Hematopoietic multipotent progenitor cell treated with erythropoietin and hydrocortisone succinate and interleukin-3 and kit ligand, for 15 days (in vitro differentiated cells): ENCODE measurements at places on chromosomes 6 and 20.
A peak's percentile ranks its signal among the peaks of the same experiment; 100 is the strongest.

GRCh38 chr6:53585208-53585900, 40.5 kb upstream of the GCLC start:
- no peak for DNase-seq

GRCh38 chr20:12762725-12763124, 246.0 kb upstream of the SPTLC3 start:
- DNase-seq: no peak

- DNase-seq: no peak
Measured at GRCh38 chr20:11377761-11378160, 539.9 kb upstream of the BTBD3 start.

GRCh38 chr20:35443003-35443402, 5.0 kb upstream of the GDF5 start:
- no peak for DNase-seq

GRCh38 chr6:159730332-159730676, 3.0 kb downstream of the WTAP start:
- no peak for DNase-seq

DNA sequence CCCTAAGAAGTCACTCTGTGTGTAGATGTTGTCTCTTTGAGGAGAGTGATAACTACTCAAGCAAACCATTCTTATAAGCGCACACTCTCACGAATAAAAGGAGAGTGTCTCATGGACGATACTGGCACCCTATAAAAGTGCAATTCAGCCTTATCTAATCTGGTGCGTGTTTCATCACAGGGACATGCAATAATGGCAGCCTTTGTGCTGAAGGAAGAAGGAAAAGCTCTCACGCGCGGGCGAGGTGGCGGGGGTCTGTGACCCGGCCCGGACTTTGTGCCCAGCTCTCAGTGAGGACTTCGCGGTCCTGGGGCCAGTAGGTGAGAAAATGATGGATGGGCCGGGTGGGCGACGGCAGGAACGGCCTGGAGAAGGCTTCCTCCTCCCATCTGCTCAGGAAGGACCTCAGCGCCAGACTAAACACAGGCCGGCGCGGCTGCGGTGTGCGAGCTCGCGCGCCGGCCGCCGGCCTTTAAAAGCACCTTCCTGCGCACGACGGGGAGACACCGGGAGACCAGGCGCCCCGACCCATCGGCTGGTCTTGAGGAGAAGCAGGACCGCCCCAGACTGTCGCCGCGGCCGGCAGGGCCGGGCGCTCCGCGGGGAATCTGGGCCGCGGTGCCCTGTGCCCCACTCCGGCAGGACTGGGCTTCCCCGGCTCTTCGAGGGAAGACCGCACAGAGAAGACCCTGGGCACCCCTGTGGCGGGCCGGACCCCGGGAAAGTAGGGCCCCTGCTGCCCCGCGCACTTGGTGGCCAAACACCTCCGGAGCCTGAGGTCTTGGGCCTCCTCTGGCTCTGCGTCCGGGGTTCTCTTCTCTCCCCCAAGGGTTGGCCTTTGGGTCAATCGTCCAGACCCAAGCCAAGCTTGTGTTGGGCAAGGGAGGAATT, 8.3 kb upstream of the FOXC1 start:
- DNase-seq: no peak

- no peak for DNase-seq
Measured at GRCh38 chr6:2998998-2999617, 586 bp upstream of the NQO2 start.

- peak; percentile 84 for DNase-seq
Measured at GRCh38 chr6:16277101-16277981, 39.0 kb downstream of the GMPR start.

DNA sequence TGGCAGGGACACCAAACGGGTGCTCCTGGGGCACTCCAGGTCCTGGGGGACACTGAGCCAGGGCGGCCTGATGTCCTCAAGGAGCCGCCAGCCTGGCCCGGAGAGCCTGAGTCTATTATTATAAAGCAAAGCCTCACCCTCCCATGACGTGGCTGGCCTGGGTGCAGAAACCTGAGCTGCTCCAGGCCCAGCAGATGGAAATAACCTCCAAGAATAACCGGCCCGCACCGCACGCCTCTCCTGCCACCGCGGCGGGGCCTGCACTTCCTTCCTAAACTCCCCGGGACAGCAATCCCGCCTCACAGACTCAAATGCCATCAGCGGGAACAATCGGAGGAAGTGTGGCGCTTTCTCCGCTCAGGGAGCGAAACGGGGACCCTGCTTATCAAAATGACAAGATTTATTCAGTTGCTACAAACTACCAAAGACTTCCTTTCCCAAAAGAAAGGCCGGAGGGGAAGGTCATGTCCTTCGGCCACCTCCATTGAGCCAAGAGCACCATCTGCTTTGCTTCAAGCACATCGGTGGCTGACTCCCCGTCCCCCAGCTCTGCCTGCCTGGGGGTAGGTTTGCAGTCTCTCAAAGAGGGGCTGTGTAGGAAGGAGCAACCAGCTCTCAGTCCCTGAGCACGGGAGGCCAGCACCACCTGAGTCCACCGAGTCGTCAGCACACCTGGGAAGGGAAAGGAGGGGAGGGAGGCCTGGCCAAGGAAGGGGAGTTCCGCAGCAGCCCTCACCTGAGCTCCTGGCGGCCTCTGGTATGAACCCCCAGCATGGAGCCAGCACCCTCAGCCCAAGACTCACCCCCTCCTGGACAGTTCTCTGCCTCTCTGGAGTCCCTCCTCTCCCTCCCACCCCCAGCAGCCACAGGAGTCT, 78.6 kb upstream of the QKI start:
- no peak for DNase-seq

- peak; percentile 44 for DNase-seq
Measured at GRCh38 chr6:125789167-125789566, 1.6 kb upstream of the NCOA7 start.

DNA sequence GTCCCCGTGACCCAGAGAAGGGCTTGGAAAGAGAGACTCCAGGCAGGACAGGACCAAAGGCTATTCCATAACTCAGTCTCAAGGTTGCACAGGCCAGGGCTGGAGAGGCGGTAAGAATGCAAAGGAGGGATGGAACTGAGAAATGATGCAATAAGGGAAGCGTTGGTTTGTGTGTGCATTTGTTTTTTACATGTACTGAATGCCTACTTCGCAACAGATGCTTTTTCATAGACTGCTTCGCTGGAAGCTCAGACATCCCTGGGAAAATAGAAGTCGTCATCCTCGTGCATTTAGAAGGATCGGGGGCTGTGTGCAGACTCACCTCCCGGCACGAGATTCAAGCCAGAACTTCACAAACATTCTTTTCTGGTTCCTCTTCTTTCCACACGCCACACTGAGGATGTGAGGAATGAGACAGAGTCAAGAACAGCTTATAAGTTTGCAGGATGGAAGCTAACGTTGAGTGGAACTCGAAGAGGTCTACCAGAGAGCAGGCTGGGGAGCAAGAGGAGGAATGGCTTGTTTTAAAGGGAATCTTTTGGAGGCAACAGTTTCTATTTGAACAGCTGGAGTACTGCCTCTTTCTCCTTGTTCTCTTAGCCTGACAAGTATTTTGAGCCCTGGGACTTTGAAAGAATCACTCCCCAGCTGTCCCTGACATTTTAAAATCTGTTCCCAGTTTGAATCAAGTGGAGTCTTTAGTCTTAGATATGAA, 19.3 kb upstream of the LY86 start:
- no peak for DNase-seq

GRCh38 chr6:14476793-14477531, 359.4 kb downstream of the CD83 start:
- DNase-seq: peak; percentile 93

DNA sequence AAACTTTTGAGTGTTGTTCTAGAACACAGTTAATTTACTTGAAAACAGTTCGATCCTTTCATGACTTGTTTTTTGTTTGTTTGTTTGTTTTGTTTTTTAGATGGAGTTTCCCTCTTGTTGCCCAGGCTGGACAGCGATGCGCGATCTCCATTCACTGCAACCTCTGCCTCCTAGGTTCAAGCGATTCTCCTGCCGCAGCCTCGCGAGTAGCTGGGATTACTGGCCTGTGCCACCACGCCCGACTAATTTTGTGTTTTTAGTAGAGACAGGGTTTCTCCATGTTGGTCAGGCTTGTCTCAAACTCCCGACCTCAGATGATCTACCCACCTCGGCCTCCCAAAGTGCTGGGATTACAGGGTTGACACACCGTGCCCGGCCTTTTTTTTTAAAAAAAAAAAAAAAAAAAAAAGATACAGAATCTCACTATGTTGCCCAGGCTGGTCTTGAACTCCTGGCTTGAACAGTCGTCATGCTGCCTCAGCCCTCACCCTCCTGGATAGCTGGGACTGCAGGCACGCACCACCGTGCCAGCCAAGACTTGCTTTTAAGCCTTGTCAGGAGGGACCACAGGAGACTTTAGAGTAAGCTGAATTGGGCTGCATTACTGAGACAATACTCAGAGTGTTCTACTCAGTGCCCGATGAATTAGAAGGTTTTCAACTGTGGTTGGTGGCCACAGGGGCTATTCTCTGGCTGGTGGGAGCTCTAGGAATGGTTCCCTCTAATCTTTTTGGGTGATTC, 76.7 kb upstream of the SLC22A16 start:
- no peak for DNase-seq

DNA sequence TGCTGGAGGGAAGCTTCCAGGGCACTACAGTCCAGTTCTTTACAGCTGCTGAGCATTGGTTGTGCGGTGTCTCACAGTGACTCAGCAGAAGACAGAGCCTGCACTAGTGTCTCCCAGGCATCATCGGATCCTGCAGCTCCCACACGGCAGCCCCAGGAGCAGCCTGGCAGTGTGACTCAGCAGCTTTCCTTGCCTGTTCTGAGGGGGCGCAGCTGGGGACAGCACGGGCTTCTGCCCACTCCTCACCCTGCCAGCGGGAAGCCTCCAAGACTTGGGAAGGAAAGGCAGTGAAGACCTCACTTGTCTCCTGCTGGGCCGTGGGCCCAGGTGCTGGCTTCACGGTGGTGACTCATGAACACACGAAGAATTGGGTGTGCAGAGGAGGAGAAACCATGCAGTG, 165.4 kb downstream of the SYNDIG1 start:
- DNase-seq: peak; percentile 5

- DNase-seq: no peak
Measured at GRCh38 chr6:137095651-137096238, 51.0 kb upstream of the IL20RA start.

GRCh38 chr6:63644668-63645326, 9.2 kb downstream of the PHF3 start:
- DNase-seq: no peak

GRCh38 chr6:169831450-169832246, 80.2 kb downstream of the ERMARD start:
- DNase-seq: peak; percentile 52

DNA sequence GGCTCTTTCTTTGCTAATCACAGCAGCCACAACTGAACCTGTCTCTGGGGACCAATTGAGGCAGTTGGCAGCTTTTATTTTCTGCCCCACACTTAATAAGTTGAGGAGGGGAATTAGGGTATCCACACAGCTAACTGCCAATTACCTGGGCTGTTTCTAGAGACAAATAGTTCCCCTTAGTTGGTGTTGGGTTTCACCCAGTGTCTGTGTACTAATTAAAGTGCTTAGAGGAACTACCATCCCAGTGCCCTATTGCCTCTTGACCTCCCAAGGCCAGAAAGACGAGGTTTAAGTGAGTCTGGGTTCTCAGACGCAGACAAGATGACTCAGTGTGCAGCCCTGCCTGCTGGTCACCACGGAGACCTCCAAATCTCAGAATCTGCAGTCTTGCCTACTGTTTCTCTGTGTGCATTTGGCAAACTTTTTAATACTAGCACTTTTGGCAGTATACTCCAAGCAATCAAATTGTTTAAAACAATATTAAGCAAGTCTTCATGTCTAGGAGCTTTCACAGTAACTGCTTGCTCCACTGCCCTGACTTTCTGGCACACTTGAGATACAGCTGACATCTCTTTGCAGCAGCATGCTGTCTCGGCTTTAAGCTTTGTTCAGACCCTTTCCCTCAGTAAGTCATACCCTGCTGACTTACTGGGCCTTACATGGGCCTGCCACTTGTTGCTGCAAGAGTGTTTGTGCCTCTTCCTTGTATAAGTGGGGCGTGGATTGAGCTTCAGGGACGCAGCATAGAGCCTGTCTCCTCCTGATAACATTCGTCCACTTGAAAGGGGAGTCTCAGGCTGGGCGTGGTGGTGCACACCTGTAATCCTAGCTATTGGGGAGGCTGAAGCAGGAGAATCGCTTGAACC, 31.9 kb downstream of the STK35 start:
- no peak for DNase-seq

DNA sequence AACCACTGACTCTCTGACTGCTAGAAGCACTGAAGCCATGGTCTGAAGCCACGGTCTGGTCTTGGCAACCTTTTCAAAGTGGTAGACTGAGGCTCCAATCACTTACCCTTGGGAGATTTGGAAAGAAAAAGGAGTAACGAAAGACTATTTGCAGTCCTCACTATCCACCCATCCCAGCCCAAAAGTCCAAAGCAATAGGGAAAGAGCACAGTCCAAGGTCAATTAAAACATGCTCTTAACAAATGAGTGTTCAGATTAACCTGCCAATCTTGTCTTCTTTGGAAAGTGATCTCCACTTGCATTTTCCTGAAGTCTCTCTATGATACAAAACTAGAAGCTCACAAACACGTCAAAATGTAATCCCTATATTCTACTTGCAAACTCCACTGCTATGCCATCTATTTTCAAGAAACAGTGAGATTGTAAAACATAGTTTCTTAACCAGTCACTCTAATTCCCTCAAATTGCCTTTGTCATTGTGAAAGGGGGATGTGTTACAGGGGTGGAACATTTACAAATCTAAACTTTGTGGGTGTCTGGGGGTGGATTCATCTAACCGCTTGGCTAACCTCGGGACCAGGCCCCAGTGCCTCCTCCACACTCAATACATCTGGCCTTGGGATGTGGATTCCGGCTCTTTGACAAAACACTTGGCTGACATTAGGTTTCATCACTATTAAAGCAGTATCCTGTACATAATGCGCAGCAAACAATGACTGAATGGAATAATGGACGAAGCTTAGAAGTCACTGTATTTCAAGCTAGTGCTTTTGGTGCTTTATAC, 56.4 kb downstream of the B4GALT5 start:
- no peak for DNase-seq

DNA sequence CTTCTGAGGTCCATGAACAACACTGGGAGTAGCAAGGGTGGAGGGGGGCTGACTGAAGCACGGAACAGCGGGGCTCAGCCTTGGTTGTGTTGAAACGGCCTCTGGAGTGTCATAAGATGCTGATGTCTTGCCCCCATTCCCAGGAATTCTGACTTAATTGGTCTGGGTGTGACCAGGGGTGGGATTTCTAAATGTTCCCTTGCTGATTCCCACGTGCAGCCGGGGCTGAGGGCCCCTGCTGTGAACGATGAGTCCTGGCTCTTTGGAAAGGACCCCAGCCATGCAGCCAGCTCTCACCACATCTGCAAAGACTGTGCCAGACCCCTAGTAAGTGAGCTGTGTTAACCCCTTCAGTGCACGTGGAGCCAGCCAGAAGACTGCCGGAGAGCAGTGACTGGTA, 28.6 kb upstream of the FAM50B start:
- DNase-seq: no peak

DNA sequence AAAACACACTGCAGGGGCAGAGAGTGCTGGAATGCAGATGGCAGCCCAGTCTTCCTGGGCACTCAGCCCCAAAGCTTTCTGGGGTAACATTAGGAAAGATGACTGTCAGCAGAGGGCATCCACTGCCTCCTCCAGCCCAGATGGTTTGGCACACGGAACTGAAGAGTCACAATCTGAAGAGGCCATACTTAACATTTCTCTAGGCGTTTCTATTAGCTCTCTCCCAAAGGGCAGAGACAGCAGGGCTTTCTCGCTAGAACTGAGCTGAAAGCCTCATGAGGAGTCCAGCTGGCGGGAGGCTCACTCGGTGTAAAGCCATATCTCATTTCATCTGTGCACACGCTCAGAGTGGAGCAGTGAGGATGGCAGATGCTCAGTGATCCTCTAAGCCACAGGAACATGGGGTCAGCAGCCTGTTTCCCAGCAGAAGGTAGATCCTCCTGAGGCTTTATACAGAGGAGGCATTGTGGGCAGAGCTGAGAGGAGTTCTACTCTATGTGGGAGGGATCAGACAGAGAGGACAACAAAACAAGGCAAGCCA, 28.1 kb downstream of the ALDH8A1 start:
- DNase-seq: no peak
